ENCODE measurements at places on chromosomes 13 and 19.

- no peak for DNase-seq
Observed at GRCh38 chr13:109548374-109548773, 238.0 kb downstream of the IRS2 start.

DNA sequence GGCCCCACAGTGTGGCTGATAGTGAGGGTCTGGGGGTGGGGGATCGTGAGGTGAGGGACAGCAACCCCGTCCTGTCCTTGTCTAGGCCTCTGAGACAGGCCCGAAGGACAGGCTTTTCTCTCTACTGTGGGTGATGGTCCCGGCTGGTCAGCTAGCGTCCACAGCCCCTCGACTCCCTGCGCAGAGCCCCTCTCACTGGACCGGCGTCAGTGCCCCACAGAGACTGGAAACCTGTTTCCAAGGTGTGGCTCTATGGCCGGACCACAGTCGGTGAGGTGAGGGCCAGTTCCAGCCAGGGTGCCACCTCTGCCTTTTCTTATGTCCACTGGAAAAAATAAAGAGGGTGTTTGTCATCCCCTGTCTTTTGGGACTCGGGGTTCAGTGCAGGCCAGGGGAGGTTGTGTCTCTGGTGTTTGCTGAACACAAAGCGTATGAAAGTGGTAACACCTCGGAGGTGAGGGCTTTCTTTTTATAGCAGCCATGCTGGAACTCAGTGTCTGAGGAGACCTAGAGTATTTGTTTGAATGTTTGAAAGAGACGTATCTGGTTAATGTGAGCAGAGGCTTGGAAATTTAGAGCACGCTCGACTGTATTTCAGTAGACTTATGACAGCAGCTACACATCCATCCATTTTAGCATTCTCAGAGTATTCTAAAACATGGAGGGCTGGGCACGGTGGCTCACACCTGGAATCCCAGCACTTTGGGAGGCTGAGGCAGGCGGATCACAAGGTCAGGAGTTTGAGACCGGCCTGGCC, 22.8 kb downstream of the ATP11A start:
- DNase-seq = no peak

DNA sequence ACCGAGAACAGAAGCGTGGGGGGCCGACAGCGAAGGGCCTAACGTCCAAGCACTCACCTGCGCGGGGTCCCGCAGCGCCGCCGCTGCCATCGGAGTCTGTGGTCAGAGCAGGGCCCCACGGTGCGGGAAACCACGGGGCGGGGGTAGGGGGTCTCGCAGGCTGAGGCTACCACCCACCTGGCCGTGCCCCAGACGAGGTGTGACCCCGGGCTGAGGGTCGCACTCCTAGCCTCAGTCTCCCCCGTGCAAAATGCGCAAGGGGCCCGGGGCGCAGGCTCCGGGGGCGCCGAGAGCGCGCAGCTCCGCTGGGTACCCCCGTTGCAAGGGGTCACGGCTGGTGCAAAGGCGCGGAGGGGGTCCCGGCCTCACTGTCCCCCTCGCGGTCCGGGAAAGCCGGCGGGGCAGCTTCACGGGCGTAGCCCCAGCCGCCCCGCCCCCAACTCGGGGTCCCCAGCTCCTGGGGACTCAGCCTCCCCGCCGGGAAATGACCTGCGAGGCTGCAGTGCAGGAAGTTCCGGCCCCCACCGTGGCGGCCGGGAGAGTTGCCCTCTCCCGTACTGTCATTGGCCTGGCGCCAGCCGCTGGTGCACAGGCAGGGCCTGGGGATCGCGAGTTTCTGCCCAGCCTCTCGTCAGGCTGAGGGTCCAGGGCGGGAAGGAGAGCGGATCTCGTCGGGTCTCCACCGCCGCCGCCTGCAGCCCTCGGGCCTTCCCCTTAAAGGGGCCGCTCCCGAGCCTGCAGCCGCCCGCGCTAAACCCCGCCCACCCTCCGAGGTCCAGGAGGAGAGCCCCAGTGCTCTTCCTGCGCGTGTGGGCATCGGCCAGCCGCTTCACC, at the start of gene ZNF792:
TSS of gene ZNF792 (minus strand) at position 657 of the 834 bp plus-strand sequence. CDS start at position 90, 567 bp downstream.
- DNase-seq = no peak

DNA sequence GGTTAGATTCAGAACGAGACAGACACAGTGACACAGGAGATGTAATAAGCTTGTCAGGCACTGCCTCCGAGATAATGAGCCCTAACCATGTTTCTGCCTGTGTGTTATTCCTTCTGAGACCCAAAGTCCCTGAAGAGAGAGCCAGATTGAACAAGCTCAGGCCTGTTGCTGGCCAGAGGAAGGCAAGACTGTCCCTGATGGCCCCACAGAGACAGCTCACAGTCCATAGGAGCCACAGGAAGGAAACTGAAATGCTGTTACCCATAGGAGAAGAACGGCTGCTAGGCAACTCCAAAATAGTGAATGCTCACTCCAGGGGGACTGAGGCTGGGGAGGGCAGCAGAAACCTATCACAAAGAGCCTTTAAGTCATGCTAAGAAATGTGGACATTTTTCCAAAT, 31.8 kb upstream of the RFXAP start:
- no peak for DNase-seq

- DNase-seq = no peak
Observed at GRCh38 chr13:87779426-87779825, 108.3 kb downstream of the SLITRK5 start.
